ENCODE measurements at places on chromosomes 6 and 20.

DNA sequence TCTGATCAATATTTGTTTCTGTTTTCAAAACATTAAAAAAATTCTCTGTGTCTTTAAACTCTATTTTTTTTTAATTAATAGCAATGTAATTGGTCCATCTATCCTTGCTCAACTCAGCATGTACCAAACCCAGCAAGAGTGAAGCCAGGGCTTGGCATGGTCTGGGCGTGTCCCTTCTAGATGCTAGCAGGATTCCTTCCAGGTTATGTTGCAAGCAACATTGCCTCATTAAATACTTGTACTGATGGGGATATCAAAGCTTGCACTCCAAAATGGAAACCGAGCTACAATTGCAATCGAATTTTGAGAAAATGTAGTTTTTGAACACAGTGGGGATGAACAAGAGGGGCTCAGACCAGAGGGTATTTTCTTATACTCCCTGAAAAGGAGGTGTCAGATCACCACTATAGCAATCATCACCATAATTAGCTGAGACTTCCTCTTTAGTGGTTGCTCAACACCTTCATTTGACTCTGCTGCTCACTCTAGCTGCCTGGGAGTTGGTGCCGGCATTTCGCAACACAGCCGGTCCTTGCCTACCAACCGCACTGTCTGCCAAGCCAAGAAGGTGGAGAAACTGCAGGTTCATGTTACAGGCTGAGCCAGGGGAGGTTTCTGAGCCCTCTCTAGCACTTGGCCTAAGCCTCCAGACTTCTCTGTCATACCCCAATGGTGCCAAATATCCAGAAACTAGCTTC is 67.8 kb upstream of the RALGAPA2 start:
- no peak for DNase-seq

DNA sequence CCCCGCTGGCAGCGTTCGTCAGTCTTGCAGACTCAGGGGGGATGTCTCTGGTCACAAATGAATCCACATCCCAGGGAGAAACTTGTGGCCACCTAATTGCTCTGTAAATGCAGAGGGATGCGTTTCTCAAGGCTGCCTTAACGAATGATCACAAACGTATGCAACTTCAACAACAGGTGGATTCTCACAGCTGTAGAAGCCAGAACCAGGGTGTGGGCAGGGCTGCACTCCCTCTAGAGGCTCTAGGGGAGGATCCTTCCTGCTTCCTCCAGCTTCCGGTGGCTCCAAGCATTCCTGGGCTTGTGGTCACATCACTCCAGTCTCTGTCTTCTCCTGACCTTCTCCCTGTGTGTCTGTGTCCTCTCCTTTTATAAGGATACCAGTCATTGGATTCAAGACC is 3.3 kb upstream of the TAF4 start:
- no peak for DNase-seq

- no peak for DNase-seq
These were observed 19.4 kb upstream of the RCAN2 start for GRCh38 chr6:46510651-46511050.

GRCh38 chr20:41406353-41406752 is 39.7 kb upstream of the EMILIN3 start:
- no peak for DNase-seq

DNA sequence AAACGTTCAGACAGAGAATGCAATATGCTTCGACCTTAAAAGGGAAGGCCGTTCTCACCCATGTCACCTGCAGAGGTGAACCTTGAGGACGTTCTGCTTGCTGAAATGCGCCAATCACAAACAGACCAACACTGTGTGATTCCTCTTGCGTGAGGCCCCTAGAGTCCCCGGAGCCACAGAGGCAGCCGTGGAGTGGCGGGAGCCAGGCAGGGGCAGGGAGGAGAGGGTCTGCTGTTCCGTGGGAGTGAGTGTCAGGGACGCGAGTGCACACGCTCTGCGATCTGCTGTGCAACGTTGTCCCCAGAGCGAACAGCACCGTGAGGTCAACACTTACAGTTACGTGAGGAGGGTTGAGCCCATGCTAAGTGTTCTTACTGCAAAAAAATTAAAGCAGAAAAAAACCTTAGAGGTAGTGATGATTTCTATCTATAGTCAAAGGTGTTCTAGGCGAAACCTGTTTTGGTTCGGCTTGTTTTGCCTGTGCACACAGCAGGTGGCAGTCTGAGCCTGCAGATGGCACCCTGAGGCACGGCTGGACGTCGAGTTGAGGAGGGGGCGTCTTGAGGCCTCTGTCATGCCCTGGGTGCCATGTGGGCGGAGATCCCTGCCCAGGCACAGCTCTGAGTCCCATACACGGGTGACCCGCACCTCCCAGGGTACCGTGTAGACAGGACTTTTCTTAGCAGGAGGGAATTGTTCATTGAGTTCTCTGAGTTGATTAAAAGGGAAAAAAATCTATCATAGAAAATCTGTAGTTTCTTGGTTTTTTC is 71.7 kb upstream of the FRMD1 start:
- no peak for DNase-seq

- no peak for DNase-seq
These were observed 353.4 kb downstream of the PTPRT start for GRCh38 chr20:42836339-42836738.

DNA sequence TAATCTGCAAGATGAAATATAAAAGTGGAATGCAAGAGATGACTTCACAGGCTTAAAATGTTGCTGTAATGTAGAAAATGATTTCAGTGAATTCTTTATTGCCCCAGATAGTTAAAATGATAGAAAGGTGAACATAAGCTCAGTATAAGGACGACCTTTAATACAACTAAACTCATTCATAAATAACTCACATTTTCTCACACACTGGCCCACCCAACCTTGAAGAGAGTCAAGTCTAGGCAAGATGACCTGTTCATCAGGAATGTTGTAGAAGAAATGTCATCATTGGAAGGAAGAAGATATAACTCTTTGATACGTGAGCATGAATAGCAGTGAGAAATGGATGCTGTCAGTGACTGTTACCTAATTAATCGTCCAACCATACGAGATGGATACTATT is 111.1 kb upstream of the SASH1 start:
- DNase-seq: no peak
